SK-N-SH treated with all-trans-retinoic acid at 6 μM for 48 hours (cell line): ENCODE measurements at places on chromosomes 5 and 9.

GRCh38 chr5:50715001-50715400, 48.6 kb downstream of the PARP8 start:
- no peak for ATAC-seq

GRCh38 chr9:35710818-35711500, 21.0 kb downstream of the TLN1 start:
- no peak for ATAC-seq

- no peak for ATAC-seq
Observed at GRCh38 chr9:111657051-111657450, 4.4 kb upstream of the GNG10 start.

- ATAC-seq = no peak
Observed at GRCh38 chr5:97009212-97009898, 73.5 kb downstream of the LNPEP start.

GRCh38 chr9:13493697-13494096, 214.2 kb upstream of the MPDZ start:
- no peak for ATAC-seq

DNA sequence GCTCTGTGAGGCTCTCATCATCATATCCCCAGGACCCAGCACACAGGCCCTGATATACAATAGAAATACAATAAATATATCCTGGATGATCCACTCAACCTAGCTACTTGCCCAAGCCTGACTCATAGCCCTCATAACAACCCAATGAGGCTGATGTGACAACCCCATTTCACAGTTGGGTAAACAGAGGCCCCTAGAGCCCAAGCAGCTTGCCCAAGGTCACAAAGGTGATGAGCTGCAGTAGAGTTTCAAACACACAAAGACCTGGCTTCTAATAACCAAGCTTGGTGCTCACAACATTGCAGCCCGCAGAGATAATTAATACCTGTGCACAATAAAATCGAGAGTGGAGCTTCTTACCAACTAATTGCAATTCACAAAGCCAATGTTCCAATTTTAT, 3.2 kb upstream of the AKNA start:
- no peak for ATAC-seq

DNA sequence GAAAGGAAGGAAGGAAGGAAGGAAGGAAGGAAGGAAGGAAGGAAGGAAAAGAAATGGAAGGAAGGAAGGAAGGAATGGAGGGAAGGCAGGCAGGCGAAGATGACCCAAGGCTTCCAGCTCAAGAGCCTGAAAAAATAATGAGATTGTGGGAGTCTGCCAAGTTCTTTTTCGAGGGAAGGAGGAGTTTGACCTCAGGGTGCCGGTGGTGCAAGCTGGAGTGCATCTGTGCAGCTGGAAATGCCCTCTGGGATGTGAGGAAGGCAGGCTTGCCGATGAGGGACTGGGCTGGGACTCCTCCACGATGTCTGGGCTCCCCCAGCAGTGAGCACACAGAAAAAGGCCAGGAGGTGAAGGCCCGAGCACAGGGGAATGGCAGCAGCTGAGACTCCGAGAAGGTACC, 154.9 kb upstream of the DAPK1 start:
- ATAC-seq = no peak

DNA sequence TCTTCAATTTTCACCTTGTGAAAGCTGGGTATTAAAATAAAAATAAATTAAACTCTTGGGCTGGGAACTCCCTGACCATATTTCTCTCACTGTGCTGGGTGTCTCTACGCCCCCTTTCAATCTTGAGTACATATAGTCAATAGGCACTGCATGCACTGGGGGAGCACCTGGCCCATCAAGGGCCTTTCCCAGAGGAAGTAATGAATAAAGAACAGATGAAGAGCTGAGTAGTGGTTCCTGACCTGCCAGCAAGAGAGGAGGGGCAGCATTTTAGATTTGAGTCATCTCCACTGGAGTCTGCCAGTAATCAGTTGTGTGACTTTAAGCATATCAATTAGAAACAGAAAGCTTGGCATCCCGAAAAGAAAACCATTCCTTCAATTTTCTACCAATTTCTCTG, 6.2 kb downstream of the MAPKAP1 start:
- ATAC-seq = peak; percentile 60

DNA sequence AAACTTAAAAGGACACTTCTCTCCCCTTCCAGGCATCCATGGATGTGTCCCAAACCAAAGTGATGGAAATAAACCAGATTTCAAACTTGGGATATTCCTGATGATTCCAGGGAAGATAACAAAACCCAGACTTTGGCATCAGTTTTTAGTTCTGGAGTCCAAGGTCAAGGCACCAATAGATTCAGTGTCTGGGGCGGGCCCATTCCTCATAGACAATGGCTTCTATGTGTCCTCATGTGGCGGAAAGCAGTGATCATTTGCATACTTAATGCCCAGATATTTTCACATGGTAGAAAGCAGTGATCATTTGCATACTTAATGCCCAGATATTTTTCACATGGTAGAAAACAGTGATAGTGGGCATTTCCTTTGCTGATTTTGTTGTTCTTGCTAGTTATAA, 151.4 kb upstream of the DAP start:
- ATAC-seq = no peak

GRCh38 chr5:180201051-180201987, 7.7 kb downstream of the RASGEF1C start:
- no peak for ATAC-seq

DNA sequence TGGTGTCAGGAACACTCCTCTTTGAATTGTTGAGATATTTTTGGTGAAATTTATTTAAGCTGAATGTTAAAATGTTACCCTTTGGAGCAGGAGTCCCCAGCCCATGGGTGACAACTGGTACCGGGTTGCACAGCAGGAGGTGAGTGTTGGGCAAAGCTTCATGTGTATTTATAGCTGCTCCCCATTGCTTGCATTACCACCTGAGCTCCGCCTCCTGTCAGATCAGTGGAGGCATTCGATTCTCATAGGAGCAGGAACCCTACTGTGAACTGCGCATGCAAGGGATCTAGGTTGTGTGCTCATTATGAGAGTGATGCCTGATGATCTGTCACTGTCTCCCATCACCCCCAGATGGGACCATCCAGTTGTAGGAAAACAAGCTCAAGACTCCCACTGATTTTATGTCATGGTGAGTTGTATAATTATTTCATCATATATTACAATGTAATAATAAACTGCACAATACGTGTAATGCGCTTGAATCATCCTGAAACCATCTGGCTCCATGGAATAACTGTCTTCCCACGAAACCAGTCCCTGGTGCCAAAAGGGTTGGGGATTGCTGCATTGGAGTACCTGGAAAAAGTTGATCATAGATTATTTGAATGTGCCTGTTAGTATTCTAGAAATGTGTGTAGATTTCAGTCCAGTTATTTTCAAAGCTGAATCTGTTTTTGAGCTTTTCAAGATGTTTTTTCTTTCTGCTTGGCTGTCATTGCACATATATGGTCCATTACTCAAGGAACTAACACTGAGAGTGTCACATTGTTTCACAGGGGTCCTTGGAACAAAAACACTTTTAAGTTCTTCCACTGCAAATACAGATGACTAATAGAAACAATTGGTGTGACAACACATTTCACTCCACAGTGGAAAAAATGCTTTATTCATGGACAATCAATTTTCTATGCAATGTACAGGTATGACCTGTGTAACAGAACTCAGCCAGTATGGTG, 104.6 kb upstream of the TNFAIP8 start:
- ATAC-seq = no peak

DNA sequence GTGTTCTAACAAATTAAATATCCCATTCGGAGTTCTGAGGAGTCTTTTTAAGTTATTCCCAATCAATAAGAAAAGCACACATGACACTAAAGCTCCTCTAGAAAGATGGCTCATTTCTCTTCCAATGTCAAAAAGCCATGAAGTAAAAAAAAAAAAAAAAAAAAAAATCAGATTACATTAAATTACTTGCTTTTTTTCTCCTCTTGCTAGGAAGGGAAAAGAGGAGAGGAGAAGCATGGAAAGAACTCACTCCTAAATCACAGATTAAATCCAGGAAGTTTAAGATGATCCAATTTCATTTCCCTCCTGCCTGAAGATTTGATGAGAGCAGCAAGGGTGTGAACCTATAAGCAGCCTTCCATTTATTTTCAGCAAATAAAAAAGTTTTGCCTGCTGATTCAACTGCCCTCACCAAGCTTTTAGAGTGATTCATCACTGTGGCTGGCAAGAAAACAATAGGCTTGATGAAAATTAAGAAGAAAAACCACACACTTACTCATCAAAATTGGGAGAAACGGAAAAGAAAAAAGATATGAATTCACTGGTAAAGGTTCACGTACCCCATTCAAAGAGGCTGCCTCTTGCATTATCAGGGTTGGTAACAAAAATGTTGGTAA, 19.7 kb downstream of the MYO10 start:
- peak; percentile 73 for ATAC-seq

- no peak for ATAC-seq
Observed at GRCh38 chr5:62284946-62285891, 20.8 kb upstream of the KIF2A start.

DNA sequence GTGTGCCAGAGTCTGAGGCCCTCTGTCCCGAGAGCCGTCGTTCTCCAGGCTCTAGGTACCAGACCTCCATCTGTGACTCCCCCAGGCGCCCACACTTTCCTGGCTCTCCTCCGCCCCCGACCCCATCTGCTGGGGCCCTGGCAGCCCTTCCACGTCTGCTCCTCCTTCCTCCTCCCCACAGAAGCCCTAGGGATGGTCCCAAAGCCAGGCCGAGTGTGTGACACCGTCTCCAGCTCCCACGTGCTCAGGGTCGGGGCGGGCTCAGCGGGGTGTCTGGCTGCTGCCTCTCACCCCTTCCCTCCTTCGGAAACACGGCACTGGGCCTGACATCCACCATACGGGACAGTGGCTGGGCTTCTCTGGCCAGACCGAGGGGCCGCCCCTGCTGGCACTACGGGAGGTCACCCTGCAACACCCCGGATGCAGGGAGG, 20.5 kb upstream of the SLC6A19 start:
- ATAC-seq = no peak

GRCh38 chr5:137622850-137623249, 113.0 kb downstream of the KLHL3 start:
- no peak for ATAC-seq

DNA sequence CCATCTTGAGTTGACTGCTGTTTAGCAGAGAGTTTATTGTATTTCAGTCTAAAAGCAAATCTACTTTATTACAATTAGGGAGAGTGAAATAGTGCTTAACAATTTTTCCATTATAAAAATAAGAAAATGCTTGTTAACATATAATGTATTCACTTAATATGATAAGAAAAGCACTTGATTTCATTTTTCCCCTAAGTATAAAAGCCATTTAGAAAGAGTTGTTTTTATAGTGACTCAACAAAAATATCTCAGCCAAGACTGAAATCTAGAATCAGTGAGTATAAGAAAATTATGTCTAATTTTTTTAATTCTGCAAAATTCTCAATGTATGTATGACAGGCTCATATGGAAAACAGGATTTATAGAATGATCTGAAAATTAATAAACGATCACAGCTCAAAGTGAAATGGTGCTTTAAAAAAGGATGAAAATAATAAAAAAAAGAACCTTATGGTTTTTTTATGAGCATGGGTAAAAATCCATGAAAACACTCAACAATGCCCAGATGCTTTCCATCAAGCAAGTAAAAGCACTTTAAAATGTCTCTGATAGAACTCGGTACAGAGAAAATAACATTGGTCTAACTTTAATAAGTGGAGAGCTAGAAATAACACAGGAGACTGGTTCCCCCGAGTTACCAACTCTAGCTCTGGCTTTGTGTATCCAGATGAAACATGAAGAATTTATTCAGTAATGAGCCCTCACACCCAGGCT, 1057.8 kb upstream of the WWC1 start:
- ATAC-seq = no peak

GRCh38 chr5:150289551-150290390, at the start of gene CAMK2A:
Gene CAMK2A, minus strand, starts transcription at chr5:150289773. Its CDS starts 148 bp downstream, at chr5:150289625.
- no peak for ATAC-seq

GRCh38 chr5:122063836-122064235, 14.2 kb downstream of the LOX start:
- peak; percentile 49; the same call in 1 of the 3 replicates for ATAC-seq

- peak; percentile 29 for ATAC-seq
Observed at GRCh38 chr9:122360891-122361290, 9.9 kb upstream of the PTGS1 start.
